Activated CD4-positive, alpha-beta T cell treated with anti-CD3 and anti-CD28 coated beads, Interleukin-2, amount 50 U/mL, for 48 hours (primary cell): ENCODE measurements at places on chromosomes 3 and 15.
A peak's percentile ranks its signal among the peaks of the same experiment; 100 is the strongest.

- no peak for DNase-seq
Measured at GRCh38 chr3:55636300-55637195, 149.4 kb upstream of the WNT5A start.

DNA sequence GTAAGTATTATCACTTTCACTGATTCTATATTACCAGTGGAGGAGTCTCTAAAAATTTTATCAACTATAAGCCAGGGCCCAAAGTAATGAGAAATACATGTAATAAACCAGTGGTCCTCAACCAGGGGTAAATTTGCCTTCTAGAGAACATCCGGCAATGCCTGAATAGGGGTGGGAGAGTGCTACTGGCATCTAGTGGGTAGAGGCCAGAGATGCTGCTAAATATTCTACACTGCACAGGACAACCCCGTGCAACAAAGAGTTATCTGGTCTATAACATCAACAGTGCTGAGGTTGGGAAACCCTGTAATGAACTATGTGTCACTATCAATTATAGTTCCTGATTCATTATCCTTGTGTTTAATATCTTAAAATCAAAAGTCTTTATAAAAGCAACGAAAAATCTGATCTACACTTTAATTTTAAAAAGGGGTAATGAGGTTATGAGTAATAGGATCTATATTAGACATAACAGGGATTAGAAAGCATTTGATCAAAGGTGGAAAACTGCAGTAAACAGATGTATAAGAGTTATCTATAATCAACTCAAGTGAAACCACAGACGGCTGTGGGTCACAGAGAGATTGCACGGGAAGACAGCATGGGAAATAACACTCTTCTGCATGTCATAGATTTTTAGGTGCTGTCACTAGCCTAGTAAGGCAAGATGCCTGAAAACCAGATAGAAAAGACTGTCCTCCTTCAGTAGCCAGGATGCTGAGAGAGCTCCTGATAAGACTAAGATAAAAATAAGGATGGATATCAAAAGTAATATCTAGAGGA, 2.0 kb downstream of the LYSMD2 start:
- DNase-seq = no peak

DNA sequence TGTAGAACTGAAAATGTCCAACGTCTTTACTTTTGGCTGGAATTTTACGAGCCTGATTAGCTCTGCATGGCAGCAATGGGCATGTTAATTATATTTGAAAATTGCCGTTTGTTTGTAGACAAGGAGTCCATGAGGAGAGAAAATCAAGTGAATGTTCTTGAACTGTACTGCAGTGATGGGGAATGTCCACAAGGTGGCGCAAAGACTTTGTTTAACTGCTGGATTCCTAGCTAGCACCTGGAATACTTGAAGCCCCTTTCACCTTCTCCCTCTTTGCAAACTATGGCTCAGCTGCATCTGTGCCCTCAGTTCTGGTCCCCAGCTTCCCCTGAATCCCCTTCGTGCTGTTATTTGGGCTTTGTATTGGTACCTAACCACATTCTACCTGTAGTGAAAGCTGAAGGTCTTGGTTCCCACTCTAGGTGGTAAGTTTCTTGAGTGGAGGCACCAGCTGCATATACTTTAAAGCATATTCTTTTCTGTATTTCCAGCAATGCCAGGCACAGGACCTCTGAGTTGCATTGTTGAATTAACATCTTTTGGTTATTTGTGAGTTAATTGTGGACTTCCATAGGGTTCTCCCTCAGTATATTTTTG, 25.3 kb downstream of the EXOG start:
- peak; percentile 63 for DNase-seq

GRCh38 chr15:91278951-91279350, 178.9 kb downstream of the SV2B start:
- no peak for DNase-seq

GRCh38 chr15:42595626-42596240, 20.3 kb downstream of the STARD9 start:
- DNase-seq = no peak

DNA sequence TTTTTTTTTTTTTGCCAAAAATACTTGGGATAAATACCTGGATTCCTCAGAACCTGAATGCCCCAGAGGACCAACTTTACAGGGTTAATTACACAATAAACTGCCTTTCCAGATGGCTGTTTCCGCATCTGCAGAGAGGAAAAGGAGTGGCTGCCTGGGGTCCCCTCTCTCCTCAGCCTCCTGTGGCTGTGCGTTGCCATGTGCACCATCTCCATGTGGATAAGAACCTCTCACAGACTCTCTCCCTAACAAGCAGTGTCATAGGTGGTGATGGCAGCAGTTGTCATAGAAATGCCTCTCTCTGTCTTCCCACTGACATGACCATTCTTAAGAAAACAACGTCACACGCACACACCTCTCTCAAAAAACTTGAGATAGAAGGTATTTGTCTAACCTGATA, 179.4 kb downstream of the RPLP1 start:
- no peak for DNase-seq

- no peak for DNase-seq
Measured at GRCh38 chr3:99467420-99467819, 171.0 kb upstream of the COL8A1 start.

GRCh38 chr3:71384388-71384787, 199.1 kb downstream of the FOXP1 start:
- DNase-seq = no peak

GRCh38 chr3:170132335-170132734, 49.2 kb downstream of the PHC3 start:
- DNase-seq = peak; percentile 13
